ENCODE measurements at places on chromosomes 1 and 21.

GRCh38 chr1:233672732-233673131, 58.8 kb downstream of the KCNK1 start:
- ATAC-seq = no peak

DNA sequence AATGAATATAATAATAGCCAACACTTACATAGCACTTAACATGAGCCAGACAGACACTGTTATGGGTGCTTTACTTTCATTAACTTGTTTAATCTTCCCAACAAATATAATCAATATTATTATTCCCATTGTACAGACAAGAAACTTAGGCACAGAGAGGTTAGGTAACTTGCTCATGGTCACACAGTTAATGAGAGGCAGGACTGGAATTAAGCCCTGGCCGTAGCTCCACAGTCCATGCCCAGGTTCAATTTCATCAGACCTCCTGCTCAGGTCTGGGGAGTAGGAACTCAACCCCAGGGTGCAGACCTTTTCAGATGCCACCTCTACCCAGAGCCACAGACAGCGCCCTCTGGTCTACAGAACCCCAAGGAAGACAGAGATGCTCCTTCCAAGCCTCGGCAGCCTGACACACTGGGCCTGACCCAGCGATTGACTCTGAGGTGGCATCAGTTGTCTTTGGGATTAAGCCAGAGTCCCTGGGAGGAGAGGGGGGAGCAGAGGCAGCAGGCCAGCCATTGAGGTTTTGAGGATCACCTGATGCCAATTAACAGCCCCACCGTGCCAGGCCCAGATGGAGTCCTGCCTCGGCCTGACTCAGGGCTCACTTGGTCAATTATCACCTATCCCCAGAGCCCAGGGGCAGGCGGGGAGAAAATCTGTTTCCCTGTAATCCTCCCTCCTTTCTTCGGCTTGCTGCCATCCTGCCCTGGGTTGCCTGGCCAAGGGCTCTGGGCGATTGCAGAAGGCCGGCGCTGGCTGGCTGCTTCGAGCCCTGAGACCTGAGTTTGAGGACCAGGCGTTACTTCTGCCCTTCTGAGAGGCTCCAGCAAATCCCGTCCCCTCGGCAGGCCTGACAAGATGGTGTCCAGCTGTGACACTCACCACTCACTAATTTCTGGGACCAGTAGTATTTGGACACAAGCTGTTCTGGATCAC, 116.7 kb downstream of the LACTBL1 start:
- no peak for ATAC-seq

GRCh38 chr1:55702064-55702463, 486.9 kb upstream of the USP24 start:
- peak; percentile 54 for ATAC-seq

- ATAC-seq = peak; percentile 46
These were observed 316 bp downstream of the AP4B1 start for GRCh38 chr1:113904293-113904673.

GRCh38 chr21:44578371-44579055, 1.9 kb downstream of the KRTAP10-5 start:
- no peak for ATAC-seq

DNA sequence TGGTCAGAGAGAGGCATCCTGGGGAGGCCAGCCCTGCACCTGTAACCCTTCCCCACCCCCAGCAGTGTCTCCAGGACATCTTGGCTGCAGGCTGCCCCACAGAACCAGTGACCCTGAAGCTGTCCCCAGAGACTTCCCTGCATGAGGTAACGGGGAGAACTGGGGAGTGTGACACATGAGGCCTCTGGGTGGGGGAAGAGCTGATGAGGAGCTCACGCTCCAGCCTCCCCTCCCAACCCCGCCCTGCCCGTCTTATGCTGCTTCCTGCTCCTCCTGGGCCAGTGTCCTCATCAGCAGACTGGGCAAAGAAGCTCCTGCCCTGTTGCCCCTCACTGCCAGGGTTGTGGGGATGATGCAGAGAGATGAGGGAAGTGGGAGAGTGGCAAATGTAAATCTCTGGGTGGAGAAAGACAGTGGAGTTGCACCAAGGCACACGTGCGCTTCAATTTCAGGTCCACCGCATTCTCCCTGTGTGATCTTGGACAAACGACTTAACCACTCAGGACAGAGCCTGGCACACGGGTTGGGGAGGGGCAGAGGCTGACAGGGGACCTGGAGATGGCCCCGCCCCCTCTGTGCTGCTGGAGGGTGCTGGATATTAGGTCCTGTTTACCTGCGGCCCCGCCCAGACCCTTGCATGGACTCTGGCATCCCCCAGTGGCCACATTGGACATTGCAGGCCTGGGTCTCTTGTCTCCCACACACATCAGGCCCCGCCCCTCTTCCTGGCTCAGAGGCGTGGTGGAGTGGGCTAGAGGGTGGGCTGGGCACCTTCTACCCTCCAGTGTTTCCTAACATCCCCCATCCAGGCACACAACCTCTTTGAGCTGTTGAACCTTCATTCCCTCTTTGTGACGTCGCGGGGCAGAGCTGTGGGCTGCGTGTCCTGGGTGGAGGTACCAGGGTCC, 12.3 kb downstream of the CLCNKB start:
- ATAC-seq = peak; percentile 95

DNA sequence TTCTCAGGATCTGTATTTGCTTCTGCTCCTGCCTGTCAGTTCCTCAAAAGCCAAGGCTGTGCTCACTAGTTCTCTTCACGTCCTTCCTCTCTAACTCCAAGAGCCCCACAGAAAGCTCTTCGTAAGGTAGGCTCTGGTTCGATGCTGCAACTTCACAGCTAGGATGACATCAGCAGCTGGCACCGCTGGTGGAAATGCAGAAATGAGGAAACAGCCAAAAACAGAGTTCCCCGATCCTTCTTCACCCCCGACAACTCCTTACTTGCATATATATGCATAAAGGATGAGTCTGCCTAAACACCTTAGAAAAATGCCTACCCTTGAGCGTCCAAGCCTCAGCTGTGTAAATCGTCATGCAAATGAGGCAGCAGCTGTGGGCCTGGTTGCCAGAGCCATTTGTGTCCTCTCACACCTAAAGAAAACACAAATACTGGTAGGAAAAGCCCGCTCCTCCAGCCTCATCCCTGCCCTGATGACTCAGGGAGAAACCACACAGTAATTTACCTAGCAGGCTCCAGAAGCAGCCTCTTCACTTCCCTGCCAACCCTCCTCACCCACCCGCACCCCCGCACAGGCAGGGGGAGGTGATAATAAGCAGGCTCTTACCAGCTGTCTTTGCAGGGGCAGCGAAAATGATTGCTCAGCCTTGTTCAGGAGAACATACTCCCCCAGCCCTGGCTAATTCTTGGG, 28.2 kb downstream of the BATF3 start:
- peak; percentile 59 for ATAC-seq

GRCh38 chr1:207248544-207249198, 72.8 kb upstream of the CD55 start:
- no peak for ATAC-seq

- no peak for ATAC-seq
These were observed 72.2 kb downstream of the AGPAT3 start for GRCh38 chr21:43937051-43937832.

Data from SK-N-SH treated with all-trans-retinoic acid at 6 μM for 48 hours (cell line).